Suppressor macrophage (primary cell): ENCODE measurements at places on chromosomes 1 and 21.

DNA sequence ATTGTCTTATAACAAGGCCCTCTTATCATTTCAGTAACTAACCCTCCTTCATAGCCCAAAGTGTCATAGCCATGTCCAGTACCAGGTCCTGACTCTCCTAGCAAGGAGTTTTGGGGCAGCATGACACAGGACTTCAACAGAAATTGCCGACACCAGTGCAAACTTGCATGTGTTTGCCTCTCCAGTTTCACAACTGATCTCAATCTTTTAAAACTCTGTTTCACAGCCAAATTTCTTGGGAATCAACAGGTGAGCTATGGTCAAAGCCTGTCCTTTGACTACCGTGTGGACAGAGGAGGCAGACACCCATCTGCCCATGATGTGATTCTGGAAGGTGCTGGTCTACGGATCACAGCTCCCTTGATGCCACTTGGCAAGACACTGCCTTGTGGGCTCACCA, 36.8 kb downstream of the LAMC2 start:
- DNase-seq: no peak

- DNase-seq: no peak
Measured at GRCh38 chr1:93140106-93140505, 40.1 kb downstream of the TMED5 start.

GRCh38 chr1:46284058-46284457, 19.4 kb downstream of the LRRC41 start:
- no peak for DNase-seq

DNA sequence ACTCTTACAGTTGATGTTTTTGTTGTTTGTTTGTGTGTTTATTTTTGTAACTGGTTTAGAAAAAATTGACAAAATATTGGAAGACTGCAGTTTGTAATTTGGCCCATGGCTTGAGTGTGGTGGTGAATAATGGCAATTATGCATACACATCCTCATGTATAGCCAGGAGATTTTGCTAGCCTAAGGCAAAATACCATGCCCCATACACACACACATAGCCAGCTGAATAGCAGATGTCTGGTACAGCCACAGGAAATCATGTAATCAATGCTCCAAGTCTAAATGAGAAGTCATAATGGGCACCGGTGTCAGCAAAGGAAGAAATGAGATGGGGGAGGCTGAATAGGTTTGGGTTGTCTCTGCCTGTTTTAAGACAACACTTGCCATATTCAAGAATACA, 135.2 kb upstream of the COA6 start:
- DNase-seq: no peak

DNA sequence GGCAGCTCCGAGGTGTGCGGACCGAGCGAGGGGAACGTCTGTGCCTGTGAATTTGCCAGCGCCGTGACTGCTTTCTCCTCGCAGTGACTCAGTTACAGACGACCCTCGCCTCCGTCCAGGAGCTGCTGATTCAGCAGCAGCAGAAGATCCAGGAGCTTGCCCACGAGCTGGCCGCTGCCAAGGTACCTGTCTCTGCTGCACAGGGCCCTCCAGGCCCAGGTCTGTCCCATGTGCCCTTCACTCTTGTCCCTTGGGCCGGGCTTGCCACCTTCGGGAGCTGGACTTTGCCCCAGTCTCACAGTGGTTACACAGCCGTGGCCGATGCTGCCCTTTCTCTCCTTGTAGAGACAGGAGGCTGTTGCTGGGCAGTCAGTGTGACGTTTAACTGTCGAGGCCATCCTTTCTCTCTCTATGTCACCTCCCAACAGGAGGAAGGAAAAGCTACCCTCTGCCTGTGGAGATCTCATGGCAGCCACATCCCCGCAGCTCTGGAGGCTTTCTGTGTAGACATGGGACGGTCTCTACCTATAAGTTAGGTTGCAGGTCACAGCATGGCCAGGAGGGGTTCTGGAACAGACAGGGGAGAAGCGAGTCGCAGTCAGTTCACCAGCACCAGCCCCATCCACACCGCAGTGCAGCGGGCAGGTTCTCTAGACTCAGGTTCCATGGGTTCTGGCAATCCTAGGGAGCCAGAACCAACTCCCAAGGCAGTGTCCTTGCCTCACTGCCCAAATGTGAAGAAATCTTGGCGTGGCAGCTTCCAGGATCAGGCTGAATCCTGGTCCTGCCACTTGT, 149.7 kb downstream of the PEX14 start:
- DNase-seq: no peak

- peak; percentile 84 for DNase-seq
Measured at GRCh38 chr1:42913426-42914091, 45.1 kb downstream of the SLC2A1 start.

DNA sequence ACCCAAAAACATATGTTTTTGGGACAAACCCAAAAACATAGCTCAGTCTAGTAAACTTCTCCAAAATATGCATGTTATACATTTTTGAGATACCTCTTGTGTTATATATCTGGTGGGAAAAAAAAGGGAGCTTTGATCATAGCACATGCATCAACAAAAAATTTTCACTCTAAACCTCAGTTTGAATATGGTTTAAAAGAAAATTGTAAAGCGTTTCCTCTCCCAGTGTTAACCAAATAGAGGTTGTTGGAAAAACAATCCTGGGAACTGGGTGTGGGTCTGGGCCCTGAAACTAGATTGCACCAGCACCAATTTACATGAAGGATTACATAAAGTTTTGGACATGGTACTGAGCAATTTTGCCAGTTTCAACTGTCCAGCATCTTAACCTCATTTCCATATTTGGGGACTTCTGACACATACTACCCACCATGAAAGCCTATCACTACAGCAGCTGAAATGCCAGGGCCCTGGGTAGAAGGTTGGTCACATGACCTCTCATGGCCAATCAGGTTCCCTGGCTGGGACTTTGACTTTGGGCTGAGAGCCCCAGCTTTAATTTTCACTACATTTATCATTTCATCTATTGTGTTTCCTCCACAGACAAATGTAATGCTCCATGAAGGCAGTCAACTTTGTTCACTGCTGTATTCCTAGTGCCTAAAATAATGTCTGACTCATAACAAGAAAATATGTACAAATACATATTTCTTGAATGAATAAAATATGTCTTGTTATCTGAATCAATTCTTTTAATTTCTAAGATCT, 150.7 kb downstream of the SETD4 start:
- no peak for DNase-seq

GRCh38 chr21:35399002-35399530, 350.0 kb upstream of the RUNX1 start:
- peak; percentile 16 for DNase-seq

DNA sequence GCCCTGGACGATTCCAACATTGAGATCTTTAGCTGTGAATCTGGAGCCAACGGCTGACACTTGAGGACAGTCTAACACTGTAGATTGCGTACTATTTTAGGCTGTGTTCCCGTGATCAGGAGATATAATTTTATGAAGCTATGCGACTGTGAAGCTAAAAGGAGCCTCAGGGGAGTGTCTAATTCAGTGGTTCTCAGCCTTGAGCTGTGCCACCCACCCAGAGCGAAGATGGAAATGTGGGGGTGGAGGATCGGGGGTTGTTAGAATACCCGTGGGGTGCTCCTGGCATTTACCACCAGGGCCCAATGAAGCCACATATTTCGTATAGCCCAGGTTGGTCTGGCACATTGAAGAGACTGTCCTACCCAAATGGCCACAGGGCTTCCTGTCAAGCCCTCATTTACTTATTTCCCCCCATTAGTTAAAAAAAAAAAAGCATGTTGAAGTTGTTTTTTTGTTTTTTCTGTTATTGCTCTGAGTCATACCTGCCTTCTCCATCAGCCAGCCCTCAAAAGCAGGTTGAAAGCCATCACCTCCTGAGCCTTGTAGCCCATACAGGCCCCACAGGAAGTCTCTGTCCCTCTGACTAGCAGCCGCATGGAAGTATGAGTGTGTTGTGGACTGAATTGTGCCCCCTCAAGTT, 141.7 kb downstream of the GALNT2 start:
- DNase-seq: no peak

DNA sequence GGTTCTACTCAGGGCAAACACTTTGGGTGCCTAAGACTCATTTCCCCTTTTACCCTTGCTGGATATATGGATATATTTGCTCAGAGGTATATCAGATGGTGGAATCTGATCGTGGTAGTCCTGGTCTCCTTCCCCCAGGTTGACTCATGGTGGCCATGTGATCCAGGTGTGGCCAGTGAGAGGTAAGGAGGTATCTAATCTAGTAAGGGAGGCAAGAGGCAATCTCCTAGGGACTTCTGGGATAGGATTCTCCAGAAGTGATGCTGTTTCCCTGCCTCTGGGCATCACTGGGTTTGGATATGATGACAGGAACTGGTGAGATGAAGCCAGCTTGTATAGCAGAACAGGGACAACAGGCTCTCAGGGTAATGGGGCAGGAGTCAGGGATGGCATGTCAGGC, 8.5 kb upstream of the DENND2D start:
- DNase-seq: no peak

DNA sequence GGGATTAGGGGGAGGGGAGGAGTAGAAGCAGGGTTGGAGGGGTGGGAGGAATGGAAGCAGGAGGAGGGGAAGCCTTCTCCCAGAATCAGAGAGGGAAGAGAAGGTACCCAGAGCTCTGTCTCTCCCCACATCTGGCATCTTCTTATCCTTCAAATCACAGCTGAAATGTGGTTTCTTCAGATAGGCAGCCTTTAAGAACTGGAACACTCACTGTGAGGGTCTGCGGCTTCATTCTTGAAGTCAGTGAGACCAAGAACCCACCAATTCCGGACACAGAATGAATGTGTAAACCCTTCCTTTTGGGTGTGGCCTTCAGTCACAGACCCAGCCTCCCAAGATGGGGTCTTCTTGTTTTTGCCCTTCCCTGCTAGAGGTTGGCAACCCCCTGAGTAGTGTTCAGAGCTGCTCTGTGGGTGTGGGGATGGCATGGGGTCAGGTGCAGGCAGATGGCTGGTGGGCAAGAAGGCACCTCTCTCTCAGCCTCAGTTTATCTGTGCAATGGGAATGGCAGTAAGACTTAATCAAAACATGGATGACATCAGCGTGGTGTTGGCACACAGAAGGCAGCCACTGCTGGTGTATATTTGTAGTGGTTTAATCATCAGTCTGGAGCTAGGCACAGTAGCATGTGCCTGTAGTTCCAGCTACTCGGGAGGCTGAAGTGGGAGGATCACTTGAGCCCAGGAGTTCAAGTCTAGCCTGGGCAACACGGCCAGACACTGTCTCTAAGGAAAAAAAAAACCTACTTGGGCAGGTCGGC, 7.2 kb downstream of the FAAH start:
- no peak for DNase-seq

- DNase-seq: no peak
Measured at GRCh38 chr1:55823541-55824250, 608.5 kb upstream of the USP24 start.

DNA sequence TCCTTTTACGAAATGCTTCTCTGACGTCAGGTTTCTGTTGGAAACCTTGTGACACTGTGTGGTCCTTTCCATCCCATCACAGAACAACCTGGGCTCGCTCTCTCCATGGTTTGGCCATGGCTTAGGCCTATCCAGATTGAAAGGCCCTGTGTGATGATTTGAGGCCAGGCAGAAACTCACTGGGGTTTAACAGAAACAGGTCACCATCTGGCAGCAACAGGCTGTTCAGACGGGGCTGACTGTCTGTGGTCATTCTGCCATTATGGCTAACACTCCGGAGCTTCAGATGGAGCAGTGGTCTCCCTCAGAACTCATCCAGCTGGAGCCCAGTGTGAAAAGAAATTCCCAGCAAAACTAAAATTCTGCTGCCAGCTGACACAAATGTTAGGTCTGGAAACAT, 9.3 kb downstream of the PLEKHM2 start:
- DNase-seq: no peak

GRCh38 chr1:246482805-246483568, 24.1 kb downstream of the SMYD3 start:
- DNase-seq: no peak

GRCh38 chr21:45382697-45382997, 22.3 kb upstream of the COL18A1 start:
- DNase-seq: no peak

DNA sequence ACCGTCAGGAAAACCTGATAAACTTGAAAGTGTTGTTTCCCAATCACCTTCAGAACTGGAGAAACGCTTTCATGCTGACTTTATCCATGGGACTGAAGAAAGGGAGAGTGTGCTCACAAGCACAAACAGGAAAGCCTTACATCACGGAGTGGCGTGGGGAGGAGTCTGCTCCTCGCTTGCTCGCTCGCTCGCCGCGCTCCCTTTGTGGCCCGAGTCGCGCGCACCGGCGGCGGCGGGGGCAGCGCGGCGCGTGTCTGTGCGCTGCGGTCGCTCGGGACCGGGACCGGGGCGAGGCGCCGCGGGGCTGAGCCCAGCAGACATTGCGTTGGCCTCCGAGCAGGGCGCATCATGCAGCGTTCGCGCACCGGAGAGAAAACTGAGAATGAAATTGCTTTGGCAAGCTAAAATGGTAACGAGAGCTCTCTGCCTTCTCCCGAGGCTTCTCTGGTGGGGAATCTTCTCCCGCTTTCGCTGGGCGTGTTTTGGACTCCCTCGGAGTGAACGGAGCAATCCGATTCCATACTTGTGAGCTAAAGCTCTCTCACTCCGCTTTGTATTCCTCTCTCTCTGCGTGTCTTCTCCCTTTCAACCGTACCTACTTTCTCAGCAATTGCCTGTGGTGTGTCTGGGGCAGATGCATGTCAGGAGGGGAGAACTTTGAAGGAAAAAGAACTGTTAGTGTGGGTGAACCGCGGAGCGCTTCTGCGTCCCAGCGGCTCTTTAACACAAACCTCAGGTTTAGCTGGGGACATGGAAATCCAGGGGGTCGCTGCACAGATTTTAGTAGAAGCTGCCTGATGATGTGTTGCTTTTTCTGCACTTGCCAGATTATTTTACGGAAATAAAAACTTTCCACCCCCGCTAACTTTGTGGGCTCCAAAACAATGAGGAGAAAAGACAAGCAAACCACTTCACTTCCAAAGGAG, at the start of gene RGL1:
Gene RGL1 (plus strand): TSS at position 205 of the 926 bp plus-strand sequence. CDS start 178 bp downstream, at position 383.
- peak; percentile 93 for DNase-seq

DNA sequence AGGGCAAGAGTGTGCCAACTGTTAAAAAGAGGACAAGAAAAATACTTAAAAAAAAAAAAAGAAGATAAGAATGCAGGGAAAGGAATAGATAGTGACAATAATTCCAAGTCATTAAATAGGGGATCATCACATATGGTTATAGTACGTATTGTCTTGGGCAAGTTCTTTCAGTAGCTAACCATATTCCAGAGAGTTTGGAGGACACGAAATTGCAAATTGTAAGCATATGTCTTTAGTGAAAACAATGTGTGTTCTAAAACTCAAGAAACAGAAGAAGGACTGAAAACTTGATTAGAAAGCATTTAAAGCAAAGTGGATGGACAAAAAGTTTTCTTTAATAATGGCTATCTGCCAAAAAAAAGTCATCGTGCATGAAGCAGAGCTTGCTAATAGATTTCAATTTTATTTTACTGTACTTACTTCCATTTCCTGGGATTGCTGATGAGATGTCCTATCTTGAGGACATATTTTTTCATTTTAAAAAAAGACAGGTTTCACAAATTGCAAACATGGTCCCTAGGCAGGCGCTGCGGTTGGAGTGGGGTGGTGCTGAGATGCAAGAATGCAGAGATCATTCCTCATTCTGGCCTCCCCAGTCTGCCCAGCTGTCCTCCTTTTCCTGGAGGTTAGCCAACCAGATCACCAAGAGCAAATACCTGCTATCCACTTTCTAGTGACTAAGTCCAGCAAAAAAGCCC, 11.9 kb downstream of the TSPAN2 start:
- DNase-seq: no peak

- no peak for DNase-seq
Measured at GRCh38 chr1:25897754-25898153, 8.5 kb downstream of the STMN1 start.

- peak; percentile 14 for DNase-seq
Measured at GRCh38 chr1:207993477-207994445, 82.8 kb upstream of the CD34 start.

- no peak for DNase-seq
Measured at GRCh38 chr1:35559317-35559944, 1.8 kb downstream of the NCDN start.
